CD14-positive monocyte (primary cell): ENCODE measurements at places on chromosomes 16 and 17.

GRCh38 chr16:28617874-28618273, 8.0 kb upstream of the SULT1A1 start:
- DNase-seq = peak; percentile 49

- DNase-seq = no peak
Measured at GRCh38 chr17:2181897-2182448, 121.6 kb downstream of the SMG6 start.

- no peak for DNase-seq
Measured at GRCh38 chr17:48825446-48826381, 5.1 kb upstream of the CALCOCO2 start.

- DNase-seq = no peak
Measured at GRCh38 chr17:82860606-82861392, 21.0 kb upstream of the ZNF750 start.

DNA sequence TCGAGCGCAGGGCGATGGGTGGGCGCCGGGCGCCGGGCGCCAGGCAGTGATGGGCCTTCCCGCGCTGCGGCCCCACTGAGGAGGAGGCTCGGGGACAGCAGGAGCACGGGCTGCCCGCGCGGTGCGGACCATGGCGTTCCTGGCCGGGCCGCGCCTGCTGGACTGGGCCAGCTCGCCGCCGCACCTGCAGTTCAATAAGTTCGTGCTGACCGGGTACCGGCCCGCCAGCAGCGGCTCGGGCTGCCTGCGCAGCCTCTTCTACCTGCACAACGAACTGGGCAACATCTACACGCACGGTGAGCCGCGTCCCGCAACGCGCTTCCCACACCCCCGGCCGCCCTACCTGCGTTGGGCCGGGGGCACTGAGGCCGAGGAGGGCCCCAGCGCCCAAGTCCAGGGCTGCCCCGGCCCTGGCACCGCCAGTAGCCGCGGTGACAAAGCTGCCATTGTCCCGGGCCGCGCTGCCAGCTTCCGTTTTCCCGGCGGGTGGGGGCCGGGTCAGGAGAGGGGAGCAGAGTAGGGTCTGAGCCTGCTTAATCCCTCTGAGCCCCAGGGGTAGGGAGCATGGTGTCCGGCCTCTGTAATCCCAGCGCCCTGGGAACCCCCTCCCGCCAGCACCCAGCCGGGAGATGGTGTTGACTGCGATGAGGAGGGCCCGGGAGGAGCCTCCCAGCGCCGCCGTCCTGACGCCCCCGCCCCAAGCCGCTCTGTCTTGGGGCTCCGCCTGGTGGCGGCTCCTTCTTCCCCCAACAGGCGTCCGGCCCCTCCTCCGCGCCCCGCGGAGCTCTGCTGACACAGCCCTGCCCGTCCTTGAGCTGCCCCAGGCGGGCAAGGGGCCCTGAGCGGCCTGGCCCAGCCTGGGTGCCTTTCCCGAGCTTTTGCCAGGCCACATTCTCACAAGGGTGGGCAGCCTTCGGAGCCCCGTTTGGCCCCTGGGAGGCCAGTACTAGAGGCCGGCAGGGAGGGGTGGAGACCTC, 685 bp downstream of the PAQR4 start:
- peak; percentile 75 for DNase-seq
